Stimulated activated CD4-positive, alpha-beta T cell treated with anti-CD3 and anti-CD28 coated beads, Interleukin-4, amount 100 ng/mL, for 4 hours (primary cell): ENCODE measurements at places on chromosomes 5 and 9.

DNA sequence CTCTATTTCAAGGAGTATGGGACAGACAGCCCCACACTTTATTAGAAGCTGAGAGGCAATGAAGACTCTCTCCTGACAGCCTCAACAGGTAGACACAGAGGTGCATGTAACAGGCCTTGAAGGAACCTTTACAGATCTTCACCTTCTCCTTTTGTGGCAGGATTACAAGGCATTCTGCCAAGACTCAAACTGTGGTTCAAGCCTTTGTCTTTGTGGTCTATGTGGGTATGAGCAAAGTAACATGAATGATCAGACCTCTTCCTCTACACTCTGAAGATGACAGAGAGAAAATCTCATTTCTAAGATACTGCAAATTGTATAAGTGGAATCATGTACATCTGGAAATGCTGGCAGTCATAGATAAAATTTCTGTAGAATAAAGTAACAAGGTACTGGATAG is 346.9 kb downstream of the CDH9 start:
- DNase-seq, result no peak

DNA sequence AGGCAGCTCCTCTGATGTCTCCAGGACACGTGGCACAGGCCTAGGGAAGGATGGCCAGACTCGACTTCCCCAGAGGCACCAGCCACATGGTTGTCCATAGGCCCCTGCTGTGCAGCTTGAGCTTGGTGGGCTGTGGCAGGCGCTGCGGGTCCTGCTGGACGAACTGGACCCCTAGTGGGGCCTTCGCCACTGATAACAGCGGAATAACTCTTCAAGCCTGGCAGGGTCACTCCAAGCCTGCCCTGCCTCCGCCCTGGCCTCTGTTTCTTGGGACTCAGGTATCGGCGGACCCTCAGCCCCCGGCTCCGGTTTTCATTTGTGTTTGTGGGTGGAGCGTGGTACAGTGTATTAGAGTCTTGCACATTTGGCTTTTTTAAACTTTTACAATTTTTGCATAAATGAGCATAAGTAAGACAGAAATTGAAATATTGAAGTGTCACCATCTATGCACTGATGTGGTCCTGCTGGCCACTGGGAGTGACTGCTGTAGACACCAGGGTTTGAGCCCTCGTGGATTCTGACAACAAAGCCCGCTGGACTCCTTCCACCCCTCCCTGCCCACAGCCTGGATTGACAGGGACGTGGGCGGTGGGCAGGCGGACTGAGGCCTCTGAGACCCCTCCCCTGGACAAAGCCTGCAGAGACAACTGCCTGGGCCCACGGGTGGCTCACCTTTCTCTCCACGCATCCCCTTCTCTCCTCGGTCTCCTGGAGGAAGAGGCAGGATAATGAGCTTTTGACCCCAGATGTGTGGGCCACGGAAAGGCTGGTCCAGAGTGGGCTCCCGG is 3.8 kb downstream of the FCN1 start:
- DNase-seq, result no peak

- DNase-seq, result no peak
These were observed 64.5 kb downstream of the DENND1A start for GRCh38 chr9:123865226-123866000.

DNA sequence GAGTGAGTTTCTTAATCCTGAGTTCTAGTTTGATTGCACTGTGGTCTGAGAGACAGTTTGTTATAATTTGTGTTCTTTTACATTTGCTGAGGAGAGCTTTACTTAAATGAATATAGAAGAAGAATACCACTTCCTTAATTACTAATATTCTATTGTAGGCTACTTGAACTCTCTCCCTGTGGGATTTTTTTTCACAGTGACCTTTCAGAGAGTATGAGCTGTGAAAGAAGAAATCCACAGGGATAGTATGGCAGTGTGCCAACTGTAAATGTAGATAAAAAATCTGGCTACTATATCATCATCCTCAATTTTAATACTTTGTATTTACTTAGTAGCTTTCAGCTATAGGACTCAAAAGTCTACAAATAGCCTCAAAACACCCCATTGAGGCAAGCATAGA is 67.3 kb downstream of the COMMD10 start:
- DNase-seq, result no peak

- DNase-seq, result no peak
These were observed 78.5 kb downstream of the MYO10 start for GRCh38 chr5:16857635-16858034.

GRCh38 chr5:175168882-175169507 is 275.0 kb downstream of the DRD1 start:
- DNase-seq, result no peak

DNA sequence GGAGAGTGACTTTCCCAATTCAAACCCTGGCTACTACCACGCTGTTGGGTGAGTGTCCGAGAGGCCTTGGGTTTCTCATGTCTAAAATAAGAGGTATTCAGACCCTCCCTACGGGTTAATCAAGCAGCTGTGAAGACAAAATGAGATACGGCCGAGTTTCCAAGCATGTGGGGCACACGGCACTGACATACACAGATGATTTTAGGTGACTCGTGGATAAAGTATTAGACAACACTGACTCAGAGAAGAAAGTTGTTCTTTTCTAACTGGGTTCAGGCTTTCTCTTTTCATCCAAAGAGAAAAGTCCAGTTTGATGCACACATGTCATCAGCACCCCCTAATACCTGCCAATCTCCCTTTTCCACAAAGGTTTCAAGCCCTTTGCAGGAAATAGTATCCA is 15.6 kb downstream of the FOXI1 start:
- no peak for DNase-seq

GRCh38 chr5:32283539-32284377 is 29.0 kb downstream of the MTMR12 start:
- DNase-seq, result no peak

GRCh38 chr5:108521841-108522506 is 140.1 kb upstream of the FBXL17 start:
- DNase-seq, result no peak

DNA sequence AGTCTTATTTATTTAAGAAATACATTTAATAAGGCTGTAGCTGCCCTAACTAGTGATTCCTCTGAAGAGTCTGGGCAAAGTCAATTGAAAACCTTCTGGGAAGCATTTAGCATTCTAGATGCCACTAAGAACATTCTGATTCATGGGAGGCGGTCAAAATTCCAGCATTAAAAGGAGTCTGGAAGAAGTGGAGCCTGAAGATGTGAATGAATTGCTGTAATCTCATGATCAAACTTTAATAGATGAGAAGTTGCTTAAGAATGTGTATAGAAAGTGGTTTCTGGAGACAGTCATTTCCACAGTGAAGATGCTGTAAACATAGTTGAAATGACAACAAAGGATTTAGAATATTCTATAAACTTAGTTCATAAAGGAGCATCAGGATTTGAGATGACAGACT is 61.4 kb downstream of the WDR41 start:
- no peak for DNase-seq

- DNase-seq, result no peak
These were observed 5.8 kb downstream of the SPATA31E1 start for GRCh38 chr9:87888501-87888900.

GRCh38 chr9:27427272-27427643 is 96.8 kb upstream of the IFNK start:
- DNase-seq, result no peak

GRCh38 chr9:5509573-5509972 is 758 bp upstream of the PDCD1LG2 start:
- no peak for DNase-seq

GRCh38 chr5:64634997-64635686 is 55.2 kb upstream of the SHISAL2B start:
- DNase-seq, result no peak

DNA sequence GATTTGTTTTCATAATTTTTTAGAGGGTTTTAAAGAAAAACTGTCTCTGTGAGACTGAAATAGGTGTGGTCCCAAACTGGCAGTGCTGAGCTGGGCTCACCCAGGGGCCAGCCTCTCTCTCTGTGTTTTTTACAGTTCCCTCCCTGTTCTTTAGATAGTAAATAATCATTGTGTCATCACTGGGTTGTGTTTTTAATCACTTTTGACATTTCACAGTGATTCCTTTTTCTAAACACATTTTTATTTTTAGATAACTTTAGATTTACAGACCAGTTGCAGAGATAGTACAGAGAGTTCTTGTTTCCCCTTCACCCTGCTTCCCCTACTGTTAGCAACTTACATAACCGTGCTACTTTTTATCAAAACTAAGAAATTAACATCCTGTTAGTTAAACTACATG is 44.4 kb downstream of the MAP1B start:
- DNase-seq, result no peak

DNA sequence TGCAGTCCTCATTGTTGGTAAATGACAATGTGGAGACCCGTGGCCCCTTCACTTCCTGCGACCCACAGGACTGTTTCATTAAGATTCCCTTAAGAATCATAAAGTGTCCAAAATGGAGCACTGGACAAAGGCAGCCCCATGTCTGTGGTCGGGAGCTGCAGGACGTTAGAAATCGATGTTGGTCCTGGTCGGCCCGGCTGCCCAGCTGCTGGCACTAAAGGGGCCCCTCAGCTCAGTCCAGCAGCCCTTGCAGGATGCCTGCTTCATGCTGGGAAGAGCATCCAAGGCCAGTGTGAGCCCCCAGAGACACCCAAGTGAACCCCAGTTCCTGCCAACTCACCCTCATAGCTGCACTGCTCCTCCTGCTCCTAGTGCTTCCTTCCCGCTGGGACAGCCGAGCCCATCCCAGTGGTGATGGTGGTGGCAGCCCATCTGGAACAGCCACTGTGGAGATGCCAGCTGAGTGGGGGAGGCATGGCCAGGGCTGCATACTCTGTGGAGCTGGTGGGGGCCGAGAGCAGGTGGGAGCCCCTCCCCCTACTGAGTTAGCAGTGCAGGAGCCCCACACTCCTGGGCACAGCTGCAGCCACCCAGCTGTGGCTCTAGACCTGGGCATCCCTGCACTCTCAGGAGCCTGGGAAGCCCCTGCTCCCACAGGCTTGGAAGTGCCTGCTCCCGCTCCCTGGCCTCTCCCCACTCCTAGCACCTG is 168.0 kb upstream of the IRX2 start:
- no peak for DNase-seq

DNA sequence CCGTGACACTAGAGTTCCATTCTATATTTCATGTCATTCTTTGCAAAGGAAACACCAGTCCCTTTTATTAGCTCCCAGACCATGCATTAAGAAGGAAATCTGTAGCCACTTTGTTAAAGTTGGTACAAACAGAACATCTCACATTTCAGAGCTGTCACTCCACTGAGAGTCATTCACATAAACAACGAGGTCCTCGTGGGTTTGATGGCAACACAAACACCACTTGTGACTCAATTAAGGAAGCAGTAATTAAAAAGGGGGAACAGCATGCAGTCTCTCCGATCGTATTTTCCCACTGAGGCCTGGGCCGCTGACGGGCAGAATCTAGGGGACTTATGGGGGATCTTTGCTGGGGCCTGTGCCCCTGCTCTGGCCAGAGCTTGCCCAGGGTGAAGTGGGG is 94.2 kb upstream of the ZNF618 start:
- DNase-seq, result no peak

GRCh38 chr9:81829195-81829882 is 98.9 kb upstream of the SPATA31D4 start:
- DNase-seq, result no peak

DNA sequence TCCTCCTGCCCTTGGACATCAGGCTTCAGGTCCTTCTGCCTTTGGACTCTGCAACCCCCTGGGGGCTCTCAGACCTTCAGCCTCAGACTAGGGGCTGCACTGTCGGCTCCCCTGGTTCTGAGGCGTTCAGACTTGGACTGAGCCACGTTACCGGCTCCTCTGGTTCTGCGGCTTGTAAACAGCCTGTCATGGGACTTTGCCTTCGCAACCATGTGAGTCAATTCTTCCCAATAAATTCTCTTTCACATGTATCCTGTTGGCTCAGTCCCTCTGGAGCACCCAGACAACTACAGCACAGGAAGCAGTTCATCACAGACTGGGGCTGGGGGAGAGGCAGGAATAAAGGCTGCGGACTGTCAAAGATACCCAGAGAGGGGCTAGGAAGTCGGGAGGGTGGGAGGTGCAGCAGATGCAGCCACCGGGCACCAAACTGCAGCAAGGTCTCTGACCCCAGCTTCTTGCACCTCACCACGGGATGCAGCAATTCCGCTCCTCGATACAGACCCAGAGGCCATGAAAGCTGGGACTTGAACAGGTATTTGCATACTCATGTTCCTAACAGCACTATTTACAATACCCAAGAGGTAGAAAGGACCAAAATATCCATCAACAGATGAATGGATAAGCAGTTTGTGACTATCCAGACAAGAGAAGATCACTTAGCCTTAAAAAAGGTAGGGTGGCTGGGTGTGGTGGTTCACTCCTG is 100.8 kb downstream of the COL23A1 start:
- no peak for DNase-seq

- DNase-seq, result no peak
These were observed 394.1 kb downstream of the ZNF608 start for GRCh38 chr5:124352312-124352711.

- no peak for DNase-seq
These were observed 417.0 kb upstream of the TLE4 start for GRCh38 chr9:79154806-79155205.
